Fibroblast of skin of right biceps (primary cell): ENCODE measurements at places on chromosomes 11 and 22.

DNA sequence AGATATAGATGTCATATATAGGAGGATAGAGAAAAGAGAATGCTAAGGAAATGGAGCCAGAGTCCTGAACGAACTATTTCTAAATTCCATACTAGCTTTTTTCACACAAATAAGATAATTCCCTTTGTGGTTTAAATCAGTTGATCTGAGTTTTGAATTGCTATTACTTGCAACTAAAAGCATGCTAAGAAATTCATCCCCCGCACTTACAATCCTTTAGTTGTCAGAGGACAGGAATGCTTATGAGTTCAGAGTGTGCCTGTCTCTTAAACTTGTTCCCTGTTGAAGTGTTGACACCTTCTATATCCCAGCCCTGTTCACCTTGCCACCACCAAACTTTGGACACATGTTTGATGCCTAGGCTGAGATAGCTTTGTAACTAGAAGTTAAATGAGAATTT is 406.2 kb downstream of the METTL15 start:
- peak; percentile 59 for DNase-seq

DNA sequence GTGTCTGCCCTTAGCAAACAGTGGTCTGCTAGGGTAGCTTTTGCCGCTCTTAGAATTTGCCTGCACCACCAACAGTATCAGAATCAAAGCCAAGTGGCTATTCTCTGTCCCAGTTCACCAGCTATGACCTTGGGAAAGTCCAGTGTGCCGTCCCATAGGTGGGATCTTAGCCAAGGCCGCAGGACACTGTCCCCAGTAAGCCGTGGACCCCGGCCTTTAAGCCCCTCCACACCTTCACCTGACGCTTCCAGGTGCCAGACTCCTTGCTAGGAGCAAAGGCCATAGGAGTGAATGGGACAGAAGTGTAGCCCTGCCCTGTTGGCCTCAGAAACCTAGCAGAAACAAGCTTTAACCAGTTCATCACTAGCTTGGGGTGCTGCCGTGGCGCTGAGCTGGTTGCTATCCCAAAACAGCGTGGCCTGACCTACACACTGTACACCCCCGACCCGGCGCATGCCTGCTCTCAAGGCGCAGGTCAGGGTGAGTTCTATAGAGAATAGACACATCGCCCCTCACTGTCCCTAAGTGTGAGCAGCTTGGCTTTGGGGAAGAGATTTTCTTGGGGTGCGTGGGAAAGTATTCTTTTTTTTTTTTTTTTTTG is 4.5 kb downstream of the FADD start:
- DNase-seq = no peak

DNA sequence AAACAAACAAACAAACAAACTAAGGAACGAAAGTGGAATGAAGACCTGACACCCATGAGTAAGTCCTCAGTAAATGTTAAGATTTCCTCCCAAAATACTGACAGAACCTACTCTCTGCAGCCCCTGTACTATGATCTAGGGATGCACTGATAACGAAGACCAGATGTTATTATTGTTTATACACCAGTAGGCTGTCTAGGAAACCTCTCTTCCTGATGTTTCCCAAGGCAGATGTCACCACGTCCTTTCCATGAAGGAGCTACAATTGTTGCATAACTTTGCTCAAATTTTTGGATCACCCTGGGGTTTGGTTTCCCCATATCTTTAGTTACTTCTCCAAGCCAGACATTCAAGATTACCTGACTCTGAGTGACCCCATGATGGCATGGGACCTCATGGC is 340.7 kb downstream of the MIAT start:
- DNase-seq = peak; percentile 22

DNA sequence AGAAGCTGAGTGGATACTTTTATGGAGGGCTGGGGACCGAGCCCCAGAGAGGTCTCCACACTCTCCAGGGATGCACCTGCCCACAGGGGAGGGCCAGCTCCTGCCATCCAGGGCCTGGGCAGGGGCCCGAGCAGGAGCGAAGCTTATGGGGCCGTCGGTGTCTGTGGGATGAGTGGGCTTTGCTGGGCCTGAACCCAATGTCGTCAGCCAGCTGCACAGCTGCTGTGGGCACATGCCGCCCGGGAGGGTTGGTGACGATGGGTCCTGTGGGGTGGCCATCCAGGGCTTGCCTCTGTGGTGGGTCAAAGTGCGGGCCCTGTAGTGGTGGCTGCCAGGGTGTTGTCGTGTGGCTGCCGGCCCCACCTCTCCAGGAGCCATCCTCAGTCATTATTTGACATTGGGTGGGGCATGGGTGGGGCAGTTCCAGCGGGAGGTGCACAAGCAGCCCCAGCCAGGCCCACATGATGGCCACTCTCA is 447.1 kb downstream of the TBC1D22A start:
- DNase-seq = no peak

DNA sequence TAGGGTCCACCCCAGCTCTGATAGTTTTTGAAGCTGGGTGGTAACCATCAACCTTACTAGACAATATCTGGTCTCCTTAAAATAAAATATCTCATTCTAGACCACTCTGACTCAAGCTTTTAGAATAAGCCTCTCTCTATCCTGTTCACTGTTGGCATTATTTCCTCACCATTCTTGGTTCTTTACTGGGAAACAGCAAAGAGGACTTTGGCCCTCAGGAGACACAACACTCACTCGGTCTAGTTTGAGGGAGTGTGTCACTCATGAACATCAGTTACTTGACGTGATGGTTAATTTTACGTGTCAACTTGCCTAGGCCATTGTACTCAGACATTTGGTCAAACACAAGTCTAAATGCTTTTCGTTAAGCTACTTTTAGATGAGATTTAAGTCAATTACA is 110.6 kb downstream of the FAM76B start:
- DNase-seq = no peak

GRCh38 chr22:44721213-44721612 is 19.2 kb downstream of the PRR5 start:
- DNase-seq = peak; percentile 33

DNA sequence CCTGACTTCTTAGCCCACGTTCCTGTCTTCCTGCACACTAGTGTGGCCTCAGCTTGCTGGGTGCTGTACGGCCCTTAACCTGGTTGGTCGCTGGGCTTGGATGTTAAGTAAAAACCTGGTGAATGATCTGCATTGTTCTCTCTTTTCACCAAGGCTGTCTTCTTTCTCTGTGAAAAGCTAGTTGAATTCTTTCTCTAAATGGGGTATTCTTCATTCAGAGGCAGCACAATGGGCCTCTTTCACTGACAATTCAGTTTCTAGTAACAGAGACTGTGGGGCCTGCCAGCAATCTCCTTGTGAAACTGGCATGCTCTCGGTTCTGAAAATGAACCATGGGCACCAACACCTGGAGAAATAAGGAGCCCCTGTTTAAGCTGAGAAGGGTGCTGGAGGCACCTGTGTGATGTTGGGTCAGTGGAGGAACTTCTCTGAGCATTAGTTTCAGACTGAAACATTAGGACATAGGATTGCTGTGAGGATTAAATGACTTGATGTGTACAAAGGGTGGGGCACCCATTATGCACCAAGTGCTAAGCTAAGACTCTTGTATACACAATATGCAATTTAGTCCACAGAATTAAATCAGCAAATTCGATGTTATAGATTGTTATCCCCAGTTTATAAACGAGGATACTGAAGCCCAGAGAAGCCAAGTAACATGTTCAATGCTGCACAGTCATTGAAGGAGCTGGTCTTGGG is 33.1 kb upstream of the ELF5 start:
- no peak for DNase-seq

- peak; percentile 37 for DNase-seq
These were observed 453 bp downstream of the GAS2 start for GRCh38 chr11:22666688-22667439.

- DNase-seq = no peak
These were observed 50.9 kb upstream of the ATXN10 start for GRCh38 chr22:45620706-45621105.

GRCh38 chr11:8886322-8886721 is 24.7 kb upstream of the AKIP1 start:
- no peak for DNase-seq

GRCh38 chr11:85843929-85844328 is 11.3 kb upstream of the CCDC83 start:
- no peak for DNase-seq
